ENCODE measurements at places on chromosomes 5 and 9.

GRCh38 chr9:87684627-87685219 lies 41.2 kb upstream of the CTSL start:
- peak; percentile 44 for DNase-seq

DNA sequence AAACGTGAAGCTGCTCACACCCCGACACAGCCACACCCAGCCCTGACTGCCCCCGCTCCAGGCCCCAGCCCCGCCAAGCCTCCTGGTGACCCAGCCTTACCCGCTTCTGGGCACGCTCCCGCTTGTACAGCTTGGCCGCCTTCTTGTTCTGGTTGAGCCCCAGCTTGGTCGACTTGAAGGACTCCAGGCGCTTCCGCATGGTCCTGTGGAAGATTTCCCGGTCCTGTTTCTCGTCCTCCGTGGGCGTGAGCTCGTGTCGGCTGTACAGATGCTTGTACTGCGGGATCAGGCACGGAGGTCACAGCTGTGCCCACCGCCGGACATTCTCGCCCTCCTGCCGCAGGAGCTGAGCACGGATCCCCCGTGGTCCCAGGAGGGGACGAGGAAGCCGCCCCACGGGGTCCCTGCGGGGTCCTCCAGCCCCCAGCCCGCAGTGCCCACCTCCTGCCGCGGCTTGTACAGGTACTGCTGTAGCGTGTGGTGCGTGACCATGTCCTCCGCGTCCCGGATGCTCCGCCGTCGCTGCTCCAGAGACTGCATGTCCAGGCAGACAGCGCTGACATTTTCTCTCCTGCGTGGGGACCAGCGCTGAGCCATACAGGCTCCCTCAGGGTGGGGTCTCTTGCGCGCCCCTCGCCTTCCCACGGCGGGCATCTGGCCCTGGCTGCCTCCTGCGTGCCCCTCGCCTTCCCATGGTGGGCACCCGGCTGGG lies 33.3 kb downstream of the EXOC3 start:
- no peak for DNase-seq

DNA sequence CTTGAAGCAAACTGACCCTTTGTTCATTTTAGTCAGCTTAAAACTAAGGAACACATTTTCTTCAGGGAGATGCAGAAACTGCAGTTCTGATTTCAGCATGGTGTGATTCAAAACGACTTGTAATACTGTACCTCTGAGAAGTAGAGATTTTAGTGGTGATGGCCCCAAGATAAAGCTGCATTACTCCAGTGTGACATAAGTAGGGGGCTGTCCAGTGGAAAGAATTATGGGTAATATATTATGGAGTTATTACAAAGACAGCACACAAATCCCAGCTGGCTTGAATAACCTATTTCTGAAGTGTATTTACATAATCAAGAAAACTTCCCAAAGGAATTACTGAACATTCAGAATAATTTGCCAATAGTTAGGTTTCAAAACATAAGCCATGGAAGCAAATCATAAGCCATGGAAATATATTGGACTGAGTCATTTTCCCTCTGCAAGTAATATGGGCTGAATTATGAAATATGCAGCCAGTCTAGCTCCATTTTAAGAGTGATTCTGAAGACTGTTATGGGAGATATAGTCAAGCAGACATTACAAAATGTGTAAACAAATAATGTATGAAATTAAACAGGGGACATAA lies 133.7 kb upstream of the FBXL17 start:
- DNase-seq: no peak

GRCh38 chr9:87944682-87945081 lies 26.9 kb downstream of the SPATA31C1 start:
- DNase-seq: no peak

DNA sequence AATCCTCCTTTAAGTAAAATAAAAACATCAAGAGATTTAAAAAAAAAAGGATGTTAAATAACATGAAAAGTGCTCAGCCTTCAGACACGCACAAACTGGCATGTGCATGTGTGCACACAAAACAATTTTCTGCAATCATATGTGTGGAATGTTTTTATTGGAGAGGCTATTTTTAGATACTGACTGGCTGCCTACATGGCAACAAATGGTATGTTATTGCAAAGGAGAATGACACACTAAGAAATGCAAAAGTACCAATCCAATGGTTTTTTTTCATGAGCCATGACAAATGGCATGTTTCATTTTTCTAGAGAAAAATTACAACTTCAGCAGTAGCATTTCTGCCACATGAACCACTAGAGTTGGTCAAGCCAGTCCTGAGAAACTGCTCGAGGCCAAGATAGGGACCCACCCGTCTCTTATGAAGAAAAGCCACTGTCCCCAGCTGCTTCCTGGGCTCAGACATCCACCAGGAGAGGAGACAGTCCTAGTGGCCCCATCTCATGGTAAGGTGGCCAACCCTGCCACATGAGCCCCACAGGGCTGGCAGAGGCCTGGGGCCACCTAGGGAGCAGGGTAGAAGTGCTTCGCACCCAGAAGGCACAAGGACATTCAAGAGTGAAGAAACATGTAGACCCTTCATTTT lies 116.4 kb downstream of the MYO10 start:
- DNase-seq: no peak

- no peak for DNase-seq
Measured at GRCh38 chr5:145682197-145682899, 152.8 kb downstream of the PRELID2 start.

GRCh38 chr9:126709241-126709640 lies 95.5 kb downstream of the LMX1B start:
- DNase-seq: no peak

DNA sequence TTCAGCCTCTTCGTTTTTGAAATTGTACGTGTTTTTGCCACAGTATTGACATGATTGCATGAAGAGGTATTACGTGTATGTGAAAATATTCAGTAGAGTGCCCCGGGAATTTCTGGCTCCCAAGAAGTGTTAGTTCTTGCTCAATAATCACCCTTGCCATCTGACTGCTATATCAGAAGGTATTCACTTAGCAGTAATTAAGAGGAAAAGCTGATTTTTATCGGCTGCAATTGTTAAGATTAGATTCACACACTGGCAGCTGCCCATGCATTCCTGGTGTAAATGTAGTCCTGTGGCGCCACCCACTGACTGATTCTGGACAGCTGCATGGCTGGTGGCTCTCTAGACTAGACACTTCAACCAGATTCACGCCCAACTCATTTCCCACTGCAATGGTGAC lies 440.1 kb upstream of the ADAMTS16 start:
- peak; percentile 63 for DNase-seq

DNA sequence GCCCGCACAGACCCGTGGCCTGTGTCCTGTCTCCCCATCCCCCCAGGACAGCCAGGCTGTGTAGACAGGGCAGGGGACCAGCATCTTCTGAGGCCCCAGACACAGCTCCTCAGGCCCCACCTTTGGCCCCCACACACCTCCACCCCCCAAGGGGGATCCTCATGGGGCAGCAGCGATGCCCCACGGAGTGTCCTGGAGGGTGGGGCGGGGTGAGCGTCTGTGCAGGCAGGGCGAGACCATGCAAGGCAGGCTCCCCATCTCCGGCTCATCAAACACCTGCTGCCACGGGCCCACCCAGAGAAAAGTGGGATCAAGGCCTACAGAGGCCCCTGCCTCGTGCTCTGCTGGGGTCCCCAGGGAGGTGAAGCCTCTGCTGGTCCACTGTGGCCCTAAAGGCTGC lies 118.7 kb upstream of the FOXD4L5 start:
- DNase-seq: no peak

DNA sequence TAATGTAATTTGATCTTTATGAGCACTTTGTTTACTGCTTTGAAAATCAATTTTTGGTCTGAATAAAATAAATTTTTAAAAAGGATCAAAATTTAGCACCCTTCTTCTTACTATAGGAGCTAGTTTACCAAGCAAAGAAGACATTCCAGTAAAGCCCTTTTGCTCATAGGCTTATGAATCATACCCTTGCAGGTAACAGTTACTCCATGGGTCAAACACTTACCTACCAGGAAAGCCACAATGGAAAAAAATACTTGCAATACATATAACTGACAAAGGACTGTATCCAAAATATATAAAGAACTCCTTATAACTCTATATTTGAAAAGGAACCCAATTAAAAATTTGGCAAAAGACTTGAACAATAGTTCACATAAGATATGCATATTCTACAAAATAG lies 66.6 kb downstream of the SHOC1 start:
- DNase-seq: no peak

GRCh38 chr9:13049223-13049622 lies 230.3 kb downstream of the MPDZ start:
- no peak for DNase-seq

DNA sequence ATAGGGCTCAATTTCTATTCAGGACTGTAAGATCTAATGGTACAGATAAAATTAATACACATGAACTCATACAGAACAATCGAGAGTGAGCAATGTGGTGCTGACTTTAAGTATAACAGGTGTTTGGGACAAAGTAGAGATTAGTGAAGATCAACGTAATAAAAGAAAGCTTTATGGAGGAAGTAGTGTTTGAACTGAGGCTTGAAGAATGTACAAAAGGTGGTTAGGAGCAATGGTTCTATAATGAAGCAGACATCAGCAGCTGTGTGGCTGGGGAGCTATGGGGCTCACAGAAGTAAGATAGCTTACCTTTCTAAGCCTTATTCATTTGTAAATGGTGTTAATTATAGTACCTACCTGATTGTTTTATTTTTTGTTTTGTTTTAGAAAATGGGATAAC lies 275.4 kb upstream of the RGMB start:
- no peak for DNase-seq

- DNase-seq: peak; percentile 43
Measured at GRCh38 chr9:119961774-119962424, 592.7 kb upstream of the BRINP1 start.

DNA sequence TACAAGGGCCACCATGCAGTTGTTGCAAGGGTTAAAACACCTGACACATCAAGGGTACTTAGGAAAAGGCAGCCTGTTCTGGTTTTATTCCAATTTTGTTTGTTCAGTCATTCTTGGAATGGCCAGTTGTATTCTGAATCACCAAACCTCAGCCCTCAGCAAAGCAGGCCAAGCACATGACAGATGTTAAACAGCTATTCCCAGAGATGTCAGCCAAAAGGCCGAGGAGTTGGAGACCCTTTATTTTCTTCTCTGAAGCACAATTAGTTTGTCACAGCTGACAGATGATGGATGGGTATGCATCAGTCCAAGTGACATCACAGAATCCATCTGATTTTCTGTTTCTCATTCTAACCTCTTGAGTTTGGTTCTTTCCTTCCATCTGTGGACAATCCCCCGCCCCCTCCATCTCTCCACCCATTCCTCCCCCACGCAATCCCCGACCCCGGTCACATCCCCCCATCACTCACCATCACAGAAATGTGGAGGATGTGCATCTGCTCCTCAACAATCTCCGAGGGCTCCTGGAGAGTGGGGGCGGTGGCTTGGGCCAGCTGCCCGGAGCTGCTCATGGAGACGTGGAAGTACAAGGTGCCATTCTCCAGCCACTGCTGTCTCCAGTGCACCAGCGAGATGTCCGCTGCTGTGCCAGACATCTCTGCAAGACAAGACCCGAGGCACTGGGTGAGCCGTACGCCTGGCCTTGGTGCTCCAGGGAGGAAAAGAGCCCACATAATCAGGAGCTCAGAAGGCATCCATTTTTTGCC lies 123.8 kb downstream of the ASTN2 start:
- no peak for DNase-seq

- no peak for DNase-seq
Measured at GRCh38 chr9:6978591-6978990, 220.8 kb downstream of the KDM4C start.

DNA sequence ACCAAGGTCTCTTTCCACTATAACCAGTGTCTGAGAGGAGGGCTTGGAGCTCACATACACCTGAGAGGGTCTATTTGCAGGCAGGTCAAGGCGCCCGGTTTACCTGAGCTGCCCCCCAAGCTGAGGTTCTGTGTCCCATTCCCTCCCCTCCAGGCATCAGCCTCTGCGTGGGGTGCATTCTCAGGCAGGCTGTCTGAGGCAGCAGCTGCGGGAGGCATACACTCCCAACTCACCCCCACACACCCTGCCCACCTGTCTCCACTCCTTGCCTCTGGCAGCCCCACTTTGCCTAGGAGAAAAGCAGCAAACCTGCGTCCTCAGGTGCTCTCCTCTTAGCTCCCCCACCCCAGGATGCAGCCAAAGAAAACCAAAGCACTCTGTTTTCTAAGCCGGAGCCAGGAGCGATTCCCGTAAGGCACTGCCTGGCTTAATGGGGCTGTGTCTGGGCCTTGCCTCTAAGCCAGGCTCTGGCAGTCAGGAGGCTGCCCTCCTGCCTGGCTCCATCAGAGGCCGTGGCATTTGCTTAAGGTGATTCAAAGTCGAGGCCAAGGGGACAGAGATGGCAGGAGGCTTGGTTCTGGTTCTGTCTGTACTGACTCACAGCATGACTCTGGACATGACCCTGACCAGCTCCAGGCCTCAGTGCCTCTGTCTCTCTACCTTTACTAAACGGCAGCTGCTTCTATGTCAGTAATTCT lies 139.2 kb upstream of the TRIM32 start:
- DNase-seq: no peak

DNA sequence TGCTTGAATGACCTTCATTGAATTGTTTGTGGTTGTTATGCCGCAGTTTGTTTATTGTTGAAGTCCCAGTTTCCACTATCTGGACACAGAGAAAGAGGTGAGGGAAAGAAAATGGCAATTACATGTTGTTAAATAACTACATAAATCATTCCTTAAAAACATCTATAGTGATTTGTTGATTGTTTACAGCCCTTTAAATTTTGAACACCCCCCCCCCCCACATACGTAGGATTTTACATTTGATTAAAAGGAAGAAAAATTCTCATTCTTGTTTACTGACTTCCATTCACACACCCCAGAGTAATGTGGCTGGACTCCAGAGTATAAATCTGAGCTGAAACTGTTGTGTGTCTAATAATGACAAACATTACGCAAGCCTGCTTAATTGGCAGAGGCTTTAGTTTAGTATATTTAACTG lies 87.1 kb upstream of the FAM174A start:
- DNase-seq: no peak

DNA sequence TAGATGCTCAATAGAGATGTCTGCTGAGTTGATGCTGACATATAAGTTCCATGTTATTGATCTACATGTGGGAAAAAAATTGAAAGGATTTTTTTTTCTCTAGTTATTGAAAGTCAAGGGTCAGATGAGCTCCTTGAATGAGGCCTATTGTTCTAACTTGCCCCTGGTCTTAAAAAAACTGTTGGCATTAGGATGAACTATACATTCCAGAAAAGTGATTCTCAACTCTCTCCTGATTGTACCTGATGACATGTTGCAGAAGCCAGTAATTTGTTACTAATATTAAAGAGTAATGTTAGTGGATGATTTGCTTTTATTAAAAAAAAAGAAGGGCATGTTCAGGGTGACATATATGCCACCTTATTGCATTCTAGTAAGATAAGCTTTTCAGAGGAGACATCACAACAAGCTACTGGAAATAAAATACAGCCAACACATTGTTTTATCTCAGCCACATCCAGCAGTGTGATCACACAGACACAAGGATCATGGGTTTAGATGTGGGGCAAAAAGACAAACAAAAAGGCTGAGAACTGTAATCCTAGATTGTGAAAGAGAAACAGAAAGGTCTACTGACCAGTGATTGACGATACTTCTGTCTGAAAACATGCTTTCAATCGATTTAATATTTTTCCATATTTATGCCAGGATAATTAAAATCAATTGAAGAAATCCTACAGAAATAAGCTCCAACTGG lies 1314.1 kb upstream of the C9orf72 start:
- no peak for DNase-seq

- no peak for DNase-seq
Measured at GRCh38 chr5:131536850-131537448, 98.1 kb downstream of the RAPGEF6 start.
